Thymus (tissue), 14 donors: ENCODE measurements at places on chromosomes 1 and 21.

DNA sequence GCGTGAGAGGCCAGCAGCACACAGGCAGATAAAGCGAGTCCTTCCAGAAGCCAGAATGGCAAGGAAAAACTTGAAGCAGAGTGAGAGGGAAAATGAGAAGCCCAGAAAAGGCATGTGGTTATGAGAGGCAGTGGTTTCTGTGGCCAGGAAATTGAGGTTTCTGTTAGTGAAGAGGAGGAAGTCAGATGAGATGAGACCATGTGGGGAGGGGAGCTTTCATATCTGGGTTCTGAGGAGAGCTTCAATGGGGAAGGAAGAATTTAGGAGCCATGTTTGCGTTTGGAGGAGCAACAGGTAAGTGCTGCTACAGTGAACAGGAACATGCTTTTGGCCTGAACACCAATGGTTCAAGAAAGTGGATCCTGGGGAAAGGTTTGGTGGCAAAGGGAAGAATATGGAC lies 6.1 kb upstream of the CD1A start:
- peak; percentile 91 for DNase-seq

DNA sequence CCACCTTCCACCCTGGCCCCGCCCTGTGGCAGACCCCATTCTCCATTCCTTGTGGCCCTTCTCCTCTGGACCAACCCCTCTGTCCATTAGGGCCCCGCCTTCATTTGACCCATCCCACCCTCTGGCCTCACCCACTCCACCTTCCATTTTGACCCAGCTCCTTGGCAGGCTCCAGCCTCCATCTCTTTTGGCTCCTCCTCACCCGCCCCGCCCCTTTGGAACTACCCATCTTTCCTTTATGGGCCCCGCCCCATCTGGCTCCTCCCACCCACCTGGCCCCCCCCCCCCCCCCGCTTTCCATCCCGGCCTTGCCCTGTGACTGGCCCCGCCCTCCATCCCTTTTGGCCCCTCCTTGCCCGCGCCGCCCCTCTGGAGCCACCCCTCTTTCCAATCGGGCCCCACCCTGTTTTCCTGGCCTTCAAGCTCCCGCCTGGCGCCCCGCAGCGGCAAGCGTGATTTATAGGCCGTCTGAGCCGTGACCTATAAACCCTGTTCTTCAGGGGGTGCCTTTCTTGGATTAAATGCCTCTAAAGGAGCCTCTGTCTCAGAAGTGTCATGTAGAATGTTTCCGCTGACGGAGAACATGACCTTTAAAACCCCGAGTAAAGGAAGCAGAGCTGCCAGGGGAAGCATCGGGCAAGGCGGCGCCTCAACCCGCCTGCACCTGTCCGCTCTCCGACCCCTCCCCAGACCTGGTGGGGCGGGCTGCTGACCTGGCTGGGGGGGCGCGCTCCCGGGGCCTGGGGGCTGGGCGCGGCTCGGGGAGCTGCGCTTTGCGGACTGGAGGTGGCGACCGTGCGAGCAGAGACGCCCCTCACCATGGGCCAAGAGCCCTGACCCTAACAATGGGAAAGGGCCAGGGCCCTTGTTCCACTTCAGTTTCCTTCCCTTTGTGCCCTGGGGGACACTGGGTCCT lies 178.0 kb downstream of the CAMTA1 start:
- DNase-seq, result peak; percentile 75

DNA sequence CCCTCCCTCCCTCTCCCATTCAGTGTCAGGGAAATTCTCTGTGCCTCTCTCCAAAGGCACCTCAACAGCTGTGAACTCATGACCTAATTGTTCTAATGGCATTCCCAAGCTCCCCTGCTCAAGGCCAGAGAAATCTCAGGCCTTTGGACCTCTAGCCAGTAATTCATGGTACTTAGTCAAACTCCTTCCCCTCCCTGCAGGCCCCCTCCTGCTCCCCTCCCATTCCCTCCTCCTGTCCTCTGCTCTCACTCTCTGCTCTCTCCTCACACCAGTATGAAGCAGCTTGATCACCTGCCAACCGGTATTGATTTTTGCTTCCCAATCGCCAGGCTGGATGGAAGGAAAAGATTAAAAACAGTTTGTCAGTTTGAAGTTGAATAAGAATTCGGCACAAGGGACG lies 370.5 kb upstream of the PBX1 start:
- DNase-seq, result no peak

DNA sequence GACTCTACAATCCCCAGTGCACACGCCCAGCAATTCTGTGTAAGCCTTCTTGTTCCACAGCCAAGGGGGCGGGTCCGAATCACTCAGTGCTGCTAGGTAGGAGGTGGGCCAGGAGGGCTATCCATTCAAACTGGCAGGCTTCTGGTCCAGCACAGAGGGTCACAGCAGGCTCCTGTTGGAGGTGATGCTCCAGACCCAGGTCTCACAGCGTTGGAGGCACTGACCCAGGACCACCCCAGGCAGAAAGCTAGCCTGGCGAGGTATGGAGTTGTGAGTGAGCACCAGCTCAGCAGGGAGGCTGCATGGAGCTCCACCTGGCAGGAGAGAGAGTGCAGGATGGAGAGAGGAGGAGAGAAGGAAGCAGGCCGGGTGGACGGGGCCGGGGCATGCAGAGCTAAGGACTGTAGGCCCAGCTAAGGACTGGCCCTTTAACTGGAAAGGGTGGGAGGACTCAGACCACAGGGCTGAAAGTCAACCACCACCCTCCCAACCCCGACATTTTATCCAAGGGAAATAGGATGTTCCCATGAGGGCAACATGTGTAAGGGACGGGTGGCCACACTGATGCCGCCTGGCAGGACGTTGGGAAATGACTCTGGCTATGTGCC lies 38.7 kb downstream of the GPR161 start:
- no peak for DNase-seq

DNA sequence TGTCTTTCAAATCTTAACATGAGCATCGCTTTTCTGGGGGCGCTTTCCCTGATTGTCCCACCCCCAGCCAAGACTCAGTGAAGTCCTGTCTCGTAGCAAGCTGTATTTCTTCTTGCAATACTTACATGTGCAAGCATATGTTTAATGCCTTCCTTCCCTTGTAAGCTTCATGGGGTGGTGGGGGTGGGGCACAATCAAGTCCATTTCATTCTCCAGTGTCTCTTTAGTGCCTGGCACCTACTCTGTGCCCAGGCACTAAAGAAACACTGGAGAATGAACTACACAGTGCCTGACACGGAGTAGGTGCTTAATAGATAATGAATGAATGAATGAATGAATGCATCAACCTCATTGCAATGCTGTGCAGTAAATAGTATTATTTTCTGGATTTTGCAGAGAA lies 143.1 kb downstream of the PLPP3 start:
- no peak for DNase-seq
